ENCODE measurements at places on chromosomes 6 and 20.

DNA sequence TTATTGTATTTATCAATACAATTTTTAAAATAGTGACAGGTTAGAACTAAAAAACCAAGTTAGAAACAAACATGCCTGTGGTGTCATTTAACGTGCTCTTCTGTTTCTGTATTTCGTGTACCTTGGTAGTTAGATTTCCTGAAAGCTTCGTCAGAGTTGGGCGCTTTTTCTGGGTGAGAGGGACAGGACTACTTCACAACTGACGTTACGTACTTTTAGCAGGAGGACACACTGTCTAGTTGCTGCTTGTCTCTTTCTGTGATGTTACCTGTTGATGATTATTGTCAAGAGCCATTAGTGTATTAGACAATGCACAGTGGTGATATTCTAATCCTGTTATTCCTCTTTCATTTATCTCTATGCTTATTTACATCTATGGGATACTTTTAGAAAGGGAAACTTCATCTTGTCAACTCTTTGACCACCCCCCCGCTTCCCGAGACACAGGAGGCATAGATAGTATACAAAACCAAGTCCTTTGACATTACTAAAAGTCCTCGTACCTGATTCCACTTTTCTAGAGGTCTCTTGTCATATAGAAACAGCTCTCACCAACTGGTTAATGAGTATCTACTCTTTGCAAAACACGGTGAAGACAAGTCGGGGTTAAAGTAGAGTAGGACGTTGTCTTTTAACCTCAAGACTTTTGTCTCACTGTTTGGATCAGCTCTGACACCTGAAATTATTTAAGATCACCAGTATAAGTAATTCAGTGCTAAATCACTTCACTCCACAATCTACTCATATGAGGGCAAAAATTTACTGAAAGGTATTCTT, 96.3 kb downstream of the LYRM2 start:
- DNase-seq: no peak

DNA sequence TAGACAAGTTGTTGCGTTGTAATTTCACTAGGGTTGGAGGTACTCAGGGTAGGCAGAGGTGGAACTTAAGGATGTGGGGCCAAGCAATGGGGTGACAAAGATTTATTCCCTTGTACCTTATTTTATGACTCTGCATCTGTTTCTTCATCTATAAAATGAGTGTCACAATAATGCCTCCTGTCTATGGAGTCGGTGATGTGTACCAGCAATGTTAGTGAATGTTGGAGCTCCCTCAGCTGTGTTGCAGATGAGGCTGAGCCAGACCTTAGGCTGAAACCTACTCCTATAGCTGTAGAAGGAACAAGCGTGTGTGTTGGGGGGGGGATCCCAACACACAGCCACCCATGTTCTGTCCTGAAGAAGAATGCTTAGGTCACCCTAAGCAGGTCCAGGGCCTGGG, 4.5 kb downstream of the UBE2C start:
- DNase-seq: no peak

DNA sequence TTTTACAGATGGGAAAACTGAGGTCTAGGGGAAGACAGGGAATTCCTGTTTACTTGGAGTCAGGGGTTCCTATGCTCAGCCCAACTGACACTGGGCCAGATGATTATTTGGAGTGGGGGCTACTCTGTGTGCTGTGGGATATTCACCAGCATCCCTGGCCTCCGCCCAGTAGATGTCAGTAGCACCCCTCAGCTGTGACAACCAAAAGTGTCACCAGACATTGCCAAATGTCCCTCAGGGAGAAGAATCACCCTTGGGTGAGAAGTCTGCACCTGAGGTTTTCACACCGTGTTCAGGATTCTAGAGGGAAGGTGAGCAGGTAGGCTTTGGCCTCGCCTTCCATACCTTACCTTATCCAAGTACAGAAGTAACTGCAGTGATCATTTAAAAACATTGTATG, 27.6 kb downstream of the CDH26 start:
- DNase-seq: no peak

GRCh38 chr20:32924781-32925180, 66.1 kb downstream of the EFCAB8 start:
- DNase-seq: no peak

- no peak for DNase-seq
Measured at GRCh38 chr6:133377219-133377618, 136.1 kb downstream of the EYA4 start.

DNA sequence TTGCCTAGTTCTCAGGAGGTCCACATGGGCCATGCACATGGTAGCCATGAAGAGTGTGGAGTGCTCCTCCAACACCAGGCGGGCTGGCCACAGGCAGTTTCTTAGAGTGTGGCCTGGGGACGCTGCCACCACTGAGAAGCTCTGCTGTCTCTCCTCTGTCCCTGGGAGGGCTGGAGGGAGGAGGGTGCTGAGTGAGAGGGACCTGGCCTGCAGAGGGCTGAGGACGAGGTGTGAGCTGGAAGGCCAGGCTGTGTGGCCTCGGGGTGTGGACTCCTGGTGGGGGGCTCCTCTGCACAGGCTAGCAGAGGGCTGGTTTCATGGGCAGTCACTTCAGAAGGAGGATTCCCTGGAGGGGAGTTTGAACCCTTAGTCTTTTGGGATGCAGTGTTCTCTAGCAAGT, 39.7 kb downstream of the SYNJ2 start:
- DNase-seq: no peak

DNA sequence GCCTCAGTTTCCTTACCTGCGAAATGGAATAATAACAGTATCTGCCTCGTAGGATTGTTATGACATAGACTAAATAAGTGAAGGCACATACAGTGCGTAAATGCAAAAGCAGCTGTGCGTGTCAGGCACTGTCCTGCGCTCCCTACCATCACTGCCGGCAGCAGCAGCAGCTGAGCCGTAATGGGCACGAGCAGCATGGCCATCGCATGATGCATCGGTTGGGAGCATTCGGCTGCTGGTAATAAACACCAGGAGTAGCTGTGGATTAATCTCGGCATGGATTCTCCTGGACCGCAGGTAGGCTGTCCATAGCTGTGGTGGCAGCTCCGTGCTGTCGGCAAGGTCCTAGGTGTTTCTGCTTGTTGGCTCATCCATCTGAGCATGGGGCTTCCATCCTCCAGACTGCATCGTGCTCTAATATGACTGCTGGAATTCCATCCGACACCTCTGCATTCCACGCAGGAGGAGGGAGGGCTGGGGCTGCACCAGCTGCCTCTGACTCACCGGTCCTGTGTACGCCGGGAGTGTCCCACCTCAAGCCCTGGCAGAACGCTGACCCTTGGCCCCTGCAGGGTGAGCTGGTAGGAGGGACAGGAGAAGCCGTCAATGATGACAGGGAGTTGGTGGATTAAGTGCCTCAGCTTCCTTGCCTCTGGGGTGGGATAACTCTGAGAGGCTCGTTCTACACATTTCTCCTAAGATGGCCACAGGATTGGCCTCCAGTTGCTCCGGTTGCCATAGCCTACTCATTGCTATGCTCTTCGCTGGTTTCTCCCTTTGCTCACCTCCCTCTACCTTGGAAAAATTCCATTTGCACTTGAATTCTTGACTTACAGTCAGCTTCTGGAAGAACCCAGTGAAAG, 100.9 kb upstream of the PMEPA1 start:
- no peak for DNase-seq

DNA sequence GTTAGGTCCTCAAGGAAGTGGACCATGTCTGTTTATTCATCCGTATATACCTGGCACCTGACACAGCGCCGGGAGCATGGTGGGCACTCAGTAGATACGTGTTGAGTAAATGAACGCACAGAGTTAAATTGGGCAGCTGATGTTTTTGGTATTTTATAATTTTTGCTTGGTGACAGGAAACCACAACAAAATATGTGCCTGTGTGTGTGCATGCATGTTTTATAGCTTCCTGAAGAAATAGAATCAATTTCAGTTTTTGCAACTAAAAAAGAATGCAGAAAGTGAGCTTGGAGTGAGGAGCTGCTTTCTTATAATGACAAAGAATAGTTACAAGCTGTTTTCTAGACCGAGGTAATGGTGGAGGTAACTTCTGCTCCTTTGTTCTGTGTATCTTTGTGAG, 91.4 kb downstream of the PLCB4 start:
- no peak for DNase-seq

DNA sequence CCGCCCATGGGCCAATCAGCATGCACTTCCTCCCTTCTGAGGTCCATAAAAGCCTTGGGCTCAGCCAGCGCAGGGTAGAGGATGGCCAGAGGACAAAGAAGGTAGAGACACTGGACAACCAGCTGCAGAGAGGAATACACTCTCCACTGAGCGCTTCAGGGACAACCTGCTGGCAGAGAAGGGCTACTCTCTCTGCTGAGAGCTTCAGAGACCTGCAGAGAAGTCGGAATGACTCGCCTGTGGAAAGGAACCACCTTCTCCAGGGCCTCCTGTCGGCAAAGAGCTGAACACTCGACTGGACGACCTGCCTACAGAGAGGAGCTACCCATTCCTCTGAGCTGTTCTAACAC, 31.4 kb upstream of the SLA2 start:
- DNase-seq: no peak
